Dermis microvascular lymphatic vessel endothelial cell (primary cell): ENCODE measurements at places on chromosomes 6 and 20. TPM values are rescaled to one million over a fixed set of nuclear protein-coding genes. Genes with fewer than 3 reads are reported as not detected.

DNA sequence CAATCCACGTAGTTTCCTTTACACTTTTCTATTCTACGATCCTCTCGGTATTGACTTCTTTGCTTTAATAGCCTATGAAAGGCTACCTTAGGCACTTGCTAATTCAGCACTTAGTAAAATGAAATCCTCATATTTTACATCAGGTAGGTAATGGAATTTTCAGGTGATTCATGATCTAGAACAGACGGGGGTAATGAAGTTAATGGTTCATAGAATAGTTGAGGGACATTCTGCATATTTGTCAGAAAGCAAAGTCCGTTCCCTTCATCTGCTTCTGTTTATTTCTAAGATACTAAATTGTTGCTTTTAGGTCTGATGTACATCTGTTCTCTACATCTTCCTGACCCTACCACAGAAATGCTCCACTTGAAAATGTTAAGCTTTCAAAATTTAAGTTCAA lies 431.7 kb downstream of the CDKAL1 start:
- DNase-seq: no peak

DNA sequence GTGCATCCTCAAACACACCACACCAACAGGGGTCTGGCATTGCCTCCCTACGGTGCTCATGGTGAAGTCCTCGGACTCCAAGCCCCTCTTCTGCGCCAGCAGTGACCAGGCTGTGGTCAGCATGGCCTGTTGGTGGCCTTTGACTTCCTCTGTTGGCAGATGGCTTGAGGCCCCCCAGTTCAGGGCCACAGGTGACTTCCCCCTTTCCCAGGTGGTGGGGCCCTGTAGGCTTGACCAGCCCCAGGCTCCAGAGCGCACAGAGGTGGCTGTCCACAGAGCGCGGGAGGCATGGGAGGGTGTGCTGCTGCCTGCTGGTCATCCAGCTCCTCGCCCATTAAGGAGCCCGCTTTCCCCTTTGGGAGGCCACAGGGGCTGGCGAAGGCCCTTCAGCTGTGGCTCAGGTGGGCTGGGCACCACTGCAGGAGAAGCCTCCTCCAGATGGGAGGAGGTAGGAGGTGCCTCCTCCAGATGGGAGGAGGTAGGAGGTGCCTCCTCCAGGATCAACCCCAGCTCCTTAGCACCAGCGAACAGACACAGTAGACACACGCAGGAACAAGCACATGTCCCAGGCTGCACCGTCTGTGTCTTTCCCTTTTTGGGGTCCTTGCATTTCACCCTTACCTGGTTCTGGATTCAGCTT lies 52.1 kb upstream of the BHLHE23 start:
- DNase-seq: no peak

DNA sequence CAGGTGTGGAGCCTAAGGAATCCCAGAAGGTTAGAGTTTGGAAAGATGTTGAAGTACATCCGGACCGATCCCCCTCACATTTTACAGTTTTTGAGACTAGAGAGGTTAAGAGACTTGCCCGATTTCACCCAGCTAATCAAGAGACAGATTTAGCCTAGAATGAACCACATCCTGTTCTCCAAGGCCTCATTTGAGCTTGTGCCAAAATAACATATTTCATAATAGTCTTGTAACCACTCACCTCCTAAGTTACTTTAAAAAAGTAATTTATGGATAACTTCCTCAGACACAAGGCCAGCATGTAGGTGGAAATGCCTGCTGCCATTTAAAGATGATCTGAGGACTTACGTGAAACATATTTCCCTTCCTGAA lies 39.8 kb upstream of the ARHGAP18 start:
- no peak for DNase-seq

DNA sequence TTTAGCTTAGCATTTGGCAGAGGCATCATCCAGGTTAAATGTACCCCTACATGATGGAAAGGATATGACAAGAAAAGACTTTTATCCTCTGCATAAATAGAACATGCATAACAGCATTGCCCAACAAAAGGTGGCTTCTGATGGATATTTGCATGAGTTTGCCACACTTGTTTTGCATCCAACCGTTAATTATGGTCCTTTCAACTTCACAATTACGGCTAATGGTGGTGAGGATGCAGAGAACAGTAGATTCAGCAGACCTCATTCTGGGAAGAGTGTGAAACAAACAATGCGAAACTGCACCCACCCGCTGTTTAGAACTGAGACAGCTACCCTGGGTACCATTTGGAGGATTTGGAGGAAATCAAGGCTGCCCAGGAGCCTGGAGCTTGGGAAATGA lies 690.9 kb upstream of the CHD6 start:
- DNase-seq: no peak

DNA sequence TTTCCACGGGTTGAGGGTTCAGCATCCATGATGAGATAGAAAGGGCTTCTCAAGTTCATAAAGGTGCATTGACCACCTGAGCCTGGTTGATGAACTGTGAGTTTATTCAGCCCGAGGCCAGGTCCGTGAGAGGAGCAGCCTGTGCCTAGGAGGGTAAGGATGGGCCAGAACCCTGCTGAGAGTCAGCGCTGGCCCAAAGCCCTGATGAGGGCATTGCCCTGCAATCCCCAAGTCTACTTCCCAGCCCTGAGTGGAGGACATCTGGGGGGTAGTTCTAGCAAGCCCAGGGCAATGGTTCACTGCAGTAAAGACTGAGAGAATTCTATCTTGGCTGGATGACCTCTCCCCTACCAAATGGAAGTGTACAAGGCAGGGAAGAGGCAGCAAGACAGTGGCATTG lies 123.3 kb upstream of the NXT1 start:
- DNase-seq: no peak

GRCh38 chr6:102114402-102114801 lies 720.9 kb downstream of the GRIK2 start:
- no peak for DNase-seq

DNA sequence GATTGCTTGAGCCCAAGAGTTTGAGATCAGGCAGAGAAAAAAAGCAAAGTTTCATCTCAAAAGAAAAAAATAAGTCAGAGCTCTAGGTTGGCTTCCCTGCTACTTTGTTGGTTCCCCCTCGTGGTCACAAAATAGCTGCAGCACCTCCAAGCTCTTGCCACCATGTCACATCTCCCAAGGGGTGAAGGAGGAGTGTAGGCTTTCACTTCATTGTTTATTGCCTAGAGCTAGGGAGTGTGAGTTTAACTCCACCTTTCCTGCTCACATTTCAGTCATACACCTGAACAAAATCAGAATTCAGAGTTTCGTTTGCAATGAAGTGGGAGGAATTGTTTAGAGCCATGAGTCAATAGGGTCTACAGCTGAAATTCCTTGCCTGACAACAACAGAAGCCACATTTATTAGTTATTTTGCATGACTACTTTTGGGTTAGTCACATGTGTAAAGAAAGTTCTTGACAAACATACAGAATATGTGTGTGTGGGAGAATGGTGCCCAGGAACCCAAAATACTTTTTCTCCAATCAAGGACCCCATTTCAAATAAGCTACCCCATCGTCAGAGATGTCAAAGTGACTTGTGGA lies 56.2 kb upstream of the UFL1 start:
- DNase-seq: no peak

GRCh38 chr20:49595811-49596561 lies 28.0 kb upstream of the PTGIS start:
- DNase-seq: no peak

GRCh38 chr20:34634392-34634791 lies 42.5 kb downstream of the PIGU start:
- no peak for DNase-seq

- peak; percentile 53 for DNase-seq
Observed at GRCh38 chr20:9301129-9302090, 213.0 kb upstream of the LAMP5 start.

GRCh38 chr20:46954490-46955038 lies 59.9 kb downstream of the EYA2 start:
- no peak for DNase-seq

TAGAP gene
- under 0.01 TPM in 2 replicates for total RNA-seq

TAAR5 gene
- not detected in 2 replicates for total RNA-seq

BPIFB2 gene
- not detected in 2 replicates for total RNA-seq
